Immature natural killer cell (primary cell): ENCODE measurements at places on chromosomes 4 and X. TPM values are rescaled to one million over a fixed set of nuclear protein-coding genes. Genes with fewer than 3 reads are reported as not detected.

The AIMP1 gene
- 46.3 TPM for polyA plus RNA-seq

The ALB gene
- not detected for polyA plus RNA-seq

The NKX3-2 gene
- not detected for polyA plus RNA-seq

GRCh38 chr4:33924811-33925210 lies 2319.5 kb downstream of the ARAP2 start:
- DNase-seq: no peak

DNA sequence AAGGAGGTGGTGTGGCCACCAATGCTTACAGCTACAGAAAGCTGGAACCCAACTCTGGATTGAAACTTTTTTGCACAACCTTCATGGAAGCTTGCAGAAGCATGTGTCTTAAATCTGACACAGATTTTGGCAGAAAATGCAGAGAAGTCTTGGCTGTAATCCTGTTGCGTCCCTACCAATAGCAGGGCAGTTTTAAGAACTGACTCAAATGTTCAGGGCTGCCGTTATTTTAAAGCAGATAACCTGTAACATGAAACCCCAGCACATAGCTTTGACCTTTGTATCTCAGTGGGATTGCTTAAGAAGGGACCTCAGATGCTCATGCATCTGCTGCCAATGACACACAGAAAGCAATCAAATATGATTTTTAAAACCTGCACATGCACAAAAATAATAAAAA lies at the start of gene VEGFD:
Gene VEGFD (minus strand): TSS at position 110 of the 400 bp plus-strand sequence. CDS start 467 bp downstream, outside the sequence.
- DNase-seq: no peak

- no peak for DNase-seq
These were observed 287.4 kb upstream of the AGA start for GRCh38 chr4:177729681-177730080.

- no peak for DNase-seq
These were observed 2522.1 kb downstream of the ARAP2 start for GRCh38 chr4:33722254-33722653.

DNA sequence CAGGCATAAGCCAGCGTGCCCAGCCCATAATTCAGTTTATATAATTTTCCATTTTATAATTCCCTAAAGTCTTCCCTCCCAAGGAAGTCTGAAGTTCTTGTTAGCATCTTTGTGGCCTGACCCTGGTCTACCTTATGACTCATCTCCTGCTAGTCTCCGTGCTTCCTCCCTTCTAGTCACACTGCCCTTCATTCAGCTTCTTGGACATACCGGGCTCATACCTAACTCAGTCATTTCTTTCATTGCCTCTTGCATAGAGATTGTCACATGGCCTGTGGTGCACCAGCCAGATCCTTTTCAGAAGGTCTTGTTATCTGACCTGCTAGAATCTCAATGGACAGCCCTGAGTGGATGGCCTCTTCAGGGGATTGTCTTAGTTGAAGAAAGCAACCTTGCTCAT lies 22.8 kb upstream of the MAML3 start:
- no peak for DNase-seq
